ENCODE measurements at places on chromosomes 2 and 18.
A peak's percentile ranks its signal among the peaks of the same experiment; 100 is the strongest.

DNA sequence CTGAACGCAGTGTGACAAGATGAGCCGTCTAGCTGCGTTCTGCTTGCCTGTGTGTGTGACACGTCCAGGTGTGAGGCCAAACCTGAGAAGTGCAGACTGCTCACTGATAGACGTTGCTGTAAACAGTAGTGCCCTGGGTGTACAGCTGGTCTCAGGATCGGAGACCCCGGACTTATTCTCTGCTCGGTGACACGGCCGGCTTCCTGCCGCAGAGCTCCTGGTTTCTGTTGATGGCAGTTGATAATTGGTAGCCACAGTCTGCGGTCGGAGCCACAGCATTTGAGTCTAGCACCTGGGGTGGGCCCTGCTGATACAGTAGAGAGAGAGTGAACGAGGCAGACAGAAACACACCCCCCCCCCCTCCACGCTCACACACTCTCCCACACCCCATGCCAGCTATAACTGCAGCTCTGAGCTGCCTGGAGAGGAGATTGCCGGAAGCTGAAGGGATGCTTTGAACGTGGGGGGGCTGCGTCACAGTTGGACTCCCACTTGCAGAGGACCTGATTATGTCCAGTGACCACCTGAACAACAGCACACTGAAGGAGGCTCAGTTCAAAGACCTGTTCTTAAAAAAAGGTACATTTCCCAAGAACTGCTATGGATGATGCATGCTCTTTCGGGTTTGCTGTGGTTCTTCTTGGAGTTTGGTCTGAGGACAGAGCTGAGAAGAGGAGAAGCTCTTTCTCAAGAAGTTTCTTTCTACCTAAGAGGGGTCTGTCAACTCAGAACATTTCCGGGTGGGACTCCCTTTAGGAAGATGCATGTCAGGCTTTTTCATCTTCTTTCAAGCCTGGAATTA is 114.0 kb downstream of the FAM210A start:
- DNase-seq, result no peak

DNA sequence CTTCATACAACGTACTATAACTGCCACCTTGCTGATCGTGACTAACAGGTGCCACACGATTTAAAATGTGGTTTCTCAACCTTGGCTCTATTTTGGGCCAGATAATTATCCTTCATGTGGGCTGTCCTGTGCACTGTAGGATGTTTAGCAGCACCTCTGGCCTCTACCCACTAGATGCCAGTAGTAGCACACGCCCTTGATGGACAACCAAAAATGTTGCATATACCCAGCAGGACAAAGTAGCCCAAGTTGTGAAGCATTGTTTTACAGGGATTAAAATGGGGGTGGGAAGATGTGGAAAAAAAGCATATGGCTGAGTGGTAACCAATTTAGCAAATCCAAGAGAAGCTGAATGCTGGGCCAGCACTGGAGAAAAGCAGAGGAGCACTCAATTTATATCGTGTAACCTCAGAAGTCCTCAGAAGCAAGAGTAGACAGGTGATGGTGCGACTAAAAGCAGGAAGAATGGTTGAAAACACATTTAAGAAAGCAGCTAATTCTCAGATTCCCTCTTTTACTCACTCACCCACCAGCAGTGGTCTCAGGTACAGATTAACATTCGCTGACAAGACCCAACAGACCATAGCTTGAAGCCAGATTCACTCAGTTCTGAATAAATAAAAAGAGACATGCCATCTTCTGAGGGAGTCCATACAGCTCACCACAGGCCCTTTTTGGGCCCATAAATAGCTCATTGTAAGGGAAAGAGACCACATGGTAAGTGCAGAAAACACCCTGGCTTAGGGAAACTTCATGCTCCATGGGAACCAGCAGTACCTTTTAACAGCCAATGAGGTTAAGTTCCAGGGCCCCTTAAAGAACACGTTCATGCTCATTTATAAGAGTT is 50.6 kb downstream of the RAPH1 start:
- DNase-seq, result peak; percentile 34

- DNase-seq, result no peak
These were observed 73.6 kb downstream of the COA5 start for GRCh38 chr2:98534761-98535160.

GRCh38 chr2:40625849-40626248 is 174.0 kb upstream of the SLC8A1 start:
- no peak for DNase-seq
